Fibroblast of gingiva (primary cell): ENCODE measurements at places on chromosomes 12 and 14.

- DNase-seq: no peak
These were observed 140.8 kb downstream of the CAPZA3 start for GRCh38 chr12:18878676-18879180.

DNA sequence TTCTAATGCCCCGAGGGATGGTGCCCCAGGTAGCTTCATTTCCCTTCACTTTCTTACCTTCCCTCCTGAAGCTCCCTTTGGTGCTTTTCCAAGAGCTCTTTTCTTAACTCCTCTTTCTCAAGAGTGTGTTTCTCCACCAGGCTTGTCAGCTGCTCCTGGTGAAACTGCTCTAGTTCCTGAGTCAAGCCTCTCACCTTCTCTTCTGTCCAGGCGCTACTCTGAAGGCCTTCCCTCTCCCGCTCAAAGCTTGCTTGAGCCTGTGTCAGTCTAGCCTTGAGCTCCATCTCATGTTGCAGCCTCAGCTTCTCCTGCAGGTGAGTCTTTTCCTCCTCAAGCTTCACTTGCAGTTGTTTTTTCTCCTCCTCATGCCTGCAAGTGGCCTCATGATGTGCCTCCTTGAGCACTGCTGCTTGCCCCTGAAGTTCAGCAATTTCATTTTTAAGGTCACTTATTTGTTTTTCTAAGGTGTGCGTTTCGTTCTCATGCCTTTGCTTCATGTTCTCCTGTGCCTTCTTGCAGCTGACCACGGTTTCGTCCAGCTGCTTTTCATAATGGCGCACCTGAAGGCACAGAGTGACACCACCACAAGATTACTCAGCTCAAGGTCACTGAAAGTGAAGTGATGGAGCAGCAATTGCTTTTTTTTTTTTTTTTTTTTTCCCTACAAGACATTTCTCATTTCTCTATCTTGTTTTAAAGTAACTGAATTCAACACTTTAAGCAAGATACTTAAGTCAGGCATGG lies 71.0 kb downstream of the NIN start:
- DNase-seq: no peak

DNA sequence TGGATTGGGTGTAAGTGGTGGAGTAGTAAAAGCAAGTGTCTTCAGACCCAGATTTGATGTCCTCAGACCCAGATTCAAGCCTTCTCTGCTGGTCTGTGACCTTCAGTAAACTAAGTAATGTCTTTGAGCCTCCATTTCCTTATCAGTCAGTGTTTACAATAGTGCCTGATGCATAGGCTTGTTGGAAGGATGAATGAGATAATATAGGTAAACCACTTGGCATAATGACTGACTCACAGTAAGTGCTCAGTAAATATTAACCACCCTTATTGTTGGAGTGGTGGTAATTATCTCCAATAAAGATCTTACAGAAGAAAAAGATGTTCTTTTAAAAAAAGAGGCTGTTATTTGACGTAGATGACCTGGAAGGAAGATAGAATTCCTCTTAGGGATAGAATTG lies 86.2 kb downstream of the IGF1 start:
- no peak for DNase-seq

DNA sequence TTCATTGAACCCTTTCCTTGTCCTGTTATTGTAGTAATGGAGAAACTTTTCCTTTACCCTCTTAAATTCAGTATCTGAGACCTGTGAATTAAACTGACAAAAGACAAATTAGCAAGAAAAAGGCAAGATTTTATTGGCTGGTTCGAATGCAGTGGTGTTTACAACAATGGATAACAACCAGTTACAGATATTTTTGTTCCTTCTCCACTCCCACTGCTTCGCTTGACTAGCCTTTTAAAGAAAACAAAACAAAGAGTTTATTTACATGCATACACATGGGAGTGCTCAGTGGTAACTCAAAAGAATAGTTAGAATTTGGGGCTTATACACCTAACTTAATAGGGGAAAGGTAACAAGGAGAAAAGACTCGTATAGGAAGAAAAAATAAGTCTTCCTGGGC lies 37.0 kb upstream of the HECTD1 start:
- DNase-seq: no peak

GRCh38 chr14:100336618-100337530 lies 13.7 kb downstream of the SLC25A47 start:
- DNase-seq: no peak

- peak; percentile 43 for DNase-seq
These were observed 9.2 kb downstream of the EXOC3L4 start for GRCh38 chr14:103103461-103104388.

DNA sequence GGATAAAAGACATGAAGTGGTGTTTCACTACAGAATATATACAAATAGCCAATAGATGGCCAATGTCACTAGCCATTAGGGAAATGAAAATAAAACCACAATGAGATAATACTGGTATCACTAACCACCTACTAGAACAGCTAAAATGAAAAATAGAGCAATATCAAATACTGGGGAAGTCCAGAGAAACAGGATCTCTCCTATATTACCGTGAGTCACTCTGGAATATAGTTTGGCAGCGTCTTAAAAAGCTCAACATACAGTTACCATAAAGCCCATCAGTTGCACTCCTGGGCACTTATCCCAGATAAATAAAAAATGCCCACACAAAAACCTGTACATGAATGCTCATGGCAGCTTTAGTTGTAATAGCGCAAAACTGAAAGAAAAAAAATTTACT lies 101.7 kb downstream of the TMTC1 start:
- DNase-seq: no peak

GRCh38 chr14:95564060-95564459 lies 29.2 kb downstream of the GLRX5 start:
- DNase-seq: peak; percentile 22

- no peak for DNase-seq
These were observed 52.6 kb upstream of the C14orf180 start for GRCh38 chr14:104526723-104527645.

DNA sequence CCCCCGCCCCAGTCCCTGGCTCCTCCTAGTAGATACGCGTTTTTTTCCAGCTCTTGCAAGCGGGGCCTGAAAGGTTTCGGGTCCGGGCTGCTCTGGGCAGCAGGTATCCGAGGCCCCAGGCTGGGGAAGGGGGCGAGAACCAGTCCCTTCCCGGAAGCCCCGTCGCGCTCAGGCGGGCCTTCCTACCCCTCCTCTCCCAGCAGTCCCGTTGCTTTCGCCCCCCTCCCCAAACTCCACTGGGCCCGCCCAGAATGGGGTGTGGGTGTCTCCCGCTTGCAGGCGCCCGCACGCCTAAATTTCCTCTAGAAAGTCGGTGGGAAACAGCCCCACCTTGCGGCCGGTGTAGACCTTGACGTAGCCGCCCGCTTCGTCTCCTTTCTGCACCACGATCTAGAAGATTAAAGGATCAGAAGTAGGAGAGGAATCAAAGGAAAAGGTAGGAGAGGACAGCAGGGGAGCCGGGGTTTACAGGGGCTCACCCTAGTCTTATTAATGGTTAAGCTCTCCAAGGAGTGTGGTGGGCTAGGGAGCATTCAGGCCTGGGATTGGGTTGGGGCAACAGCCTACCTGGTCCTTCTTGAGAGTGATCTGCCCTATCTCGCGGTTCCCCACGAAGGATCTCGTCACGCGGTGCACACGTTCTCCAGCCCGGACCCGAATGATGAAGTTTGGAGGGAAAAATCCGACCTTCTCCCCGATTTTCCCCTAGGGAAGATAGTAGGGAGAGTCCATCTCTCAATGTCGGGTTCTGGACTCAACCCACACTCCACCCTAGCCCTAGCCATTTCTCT lies 7.3 kb downstream of the STAC3 start:
- DNase-seq: peak; percentile 47

- no peak for DNase-seq
These were observed 13.7 kb downstream of the COL2A1 start for GRCh38 chr12:47990351-47991105.

GRCh38 chr14:35553808-35554207 lies 19.8 kb downstream of the INSM2 start:
- no peak for DNase-seq

DNA sequence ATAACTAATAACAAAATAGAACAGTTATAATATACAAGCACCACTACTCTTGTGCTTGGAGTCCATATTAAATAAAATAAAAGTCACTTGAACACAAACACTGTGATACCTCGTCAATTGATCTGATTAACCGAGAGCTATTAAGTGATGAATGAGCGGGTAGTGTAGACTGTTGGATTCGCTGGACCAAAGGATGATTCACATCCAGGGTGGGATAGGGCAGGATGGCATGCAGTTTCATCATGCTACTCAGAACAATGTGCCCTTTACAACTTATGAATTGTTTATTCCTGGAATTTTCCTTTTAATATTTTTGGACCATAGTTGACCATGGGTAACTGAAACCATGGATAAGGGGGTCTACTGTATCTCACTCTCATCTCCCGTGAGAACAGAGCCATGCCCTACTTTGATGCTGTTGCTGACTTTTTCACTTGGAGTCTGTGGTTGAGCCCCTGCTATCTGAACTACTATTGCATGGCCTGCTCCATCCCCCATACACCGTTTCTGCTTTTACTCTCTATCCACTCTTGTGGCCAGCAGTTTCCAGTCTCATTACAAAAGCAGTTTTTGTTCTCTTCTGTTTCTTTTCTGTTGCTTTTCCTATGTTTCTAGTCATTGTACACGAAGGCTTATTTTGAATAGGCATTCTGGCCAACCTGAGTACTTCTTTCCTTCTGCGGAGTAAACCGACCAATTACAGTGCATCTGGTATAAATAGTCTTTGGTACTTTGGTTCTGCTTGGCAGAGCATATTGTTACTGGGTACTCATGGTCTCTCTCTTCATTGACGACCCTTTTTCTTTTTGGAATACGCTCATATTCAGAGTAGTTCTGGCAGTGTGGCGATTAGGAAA lies 12.2 kb downstream of the TMTC2 start:
- no peak for DNase-seq

- DNase-seq: no peak
These were observed 220.0 kb downstream of the NEDD1 start for GRCh38 chr12:97127061-97127460.

GRCh38 chr12:110498984-110499706 lies 2.8 kb downstream of the VPS29 start:
- DNase-seq: peak; percentile 18

DNA sequence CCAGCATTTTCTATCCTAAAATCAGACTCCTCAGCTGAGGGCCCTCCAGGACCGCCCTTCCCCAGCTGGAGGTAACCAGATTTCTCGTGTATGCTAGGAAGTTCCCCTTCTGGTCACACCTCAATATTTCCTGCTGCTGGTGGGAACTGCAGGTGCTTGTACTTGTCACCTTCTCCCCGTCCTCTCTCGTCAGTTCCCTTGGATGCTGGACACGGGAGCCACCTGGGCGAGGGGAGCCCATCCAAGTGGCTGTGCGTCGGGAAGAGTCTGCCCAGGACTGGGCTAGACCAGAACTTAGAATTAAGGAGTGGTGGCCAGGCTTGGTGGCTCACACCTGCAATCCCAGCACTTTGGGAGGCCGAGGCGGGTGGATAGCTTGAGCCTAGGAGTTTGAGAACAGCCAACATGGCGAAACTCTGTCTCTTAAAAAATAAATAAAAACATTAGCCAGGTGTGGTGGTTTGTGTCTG lies 23.2 kb upstream of the KIF26A start:
- no peak for DNase-seq

- DNase-seq: no peak
These were observed 85.7 kb downstream of the ITPK1 start for GRCh38 chr14:93029911-93030508.

- DNase-seq: no peak
These were observed 181.1 kb downstream of the ASCL1 start for GRCh38 chr12:103138538-103138937.

DNA sequence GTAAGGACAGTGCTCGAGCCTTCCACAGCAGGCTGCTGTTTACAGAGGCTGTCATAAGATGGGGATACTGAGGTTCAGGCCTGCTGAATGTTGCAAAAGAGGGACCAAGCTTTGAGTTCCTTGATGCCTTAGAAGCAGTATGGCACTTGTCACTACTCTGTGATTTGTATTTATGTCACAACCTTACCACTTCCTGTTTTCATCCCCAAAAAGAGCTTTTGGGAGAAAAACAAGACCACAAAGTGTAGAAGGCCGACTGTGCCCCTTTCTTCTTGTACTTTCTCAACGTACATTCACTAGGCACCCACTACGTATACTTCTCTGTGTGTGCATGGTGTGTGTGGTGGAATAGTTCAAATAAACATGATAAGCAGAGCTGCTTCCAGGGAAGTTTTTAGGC lies 90.1 kb downstream of the DRAM1 start:
- DNase-seq: no peak

DNA sequence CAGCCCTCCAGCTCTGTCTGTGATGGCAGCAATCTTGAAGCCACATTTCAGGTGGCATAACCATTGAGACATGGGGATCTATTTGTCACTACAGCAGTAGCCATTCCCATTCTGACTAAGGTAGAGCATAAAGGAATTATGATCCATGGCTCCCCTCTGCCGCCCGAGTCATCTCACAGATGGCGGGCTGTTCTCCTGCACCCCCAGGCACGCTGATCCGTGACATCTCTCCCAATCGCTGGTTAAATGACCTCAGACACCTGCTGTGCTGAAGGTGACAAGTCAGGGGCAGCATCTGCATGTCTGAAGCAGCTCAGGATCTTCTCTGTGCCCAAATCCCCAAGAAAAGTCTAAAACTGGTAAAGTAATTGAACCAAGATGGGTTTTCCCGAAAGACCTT lies 124.3 kb downstream of the ZFP36L1 start:
- no peak for DNase-seq

DNA sequence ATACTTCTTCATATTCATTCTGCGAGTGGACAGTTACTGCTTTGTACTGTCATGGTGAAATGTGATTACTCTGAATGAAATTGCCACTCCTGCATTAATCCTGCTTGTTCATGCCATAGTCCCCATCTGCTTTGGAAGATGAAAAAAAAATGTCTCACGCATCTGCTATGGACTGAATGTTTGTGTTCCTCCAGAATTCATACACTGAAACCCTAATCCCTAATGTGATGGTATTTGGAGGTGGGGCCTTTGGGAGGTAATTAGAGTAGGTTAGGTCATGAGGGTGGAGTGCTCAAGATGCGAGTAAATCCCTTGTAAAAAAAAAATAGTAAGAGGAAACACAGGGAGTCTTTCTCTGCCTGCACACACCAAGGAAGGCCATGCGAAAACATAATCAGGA lies 427.2 kb downstream of the TMTC2 start:
- no peak for DNase-seq

- DNase-seq: no peak
These were observed 10.6 kb downstream of the NACA start for GRCh38 chr12:56714431-56714929.

DNA sequence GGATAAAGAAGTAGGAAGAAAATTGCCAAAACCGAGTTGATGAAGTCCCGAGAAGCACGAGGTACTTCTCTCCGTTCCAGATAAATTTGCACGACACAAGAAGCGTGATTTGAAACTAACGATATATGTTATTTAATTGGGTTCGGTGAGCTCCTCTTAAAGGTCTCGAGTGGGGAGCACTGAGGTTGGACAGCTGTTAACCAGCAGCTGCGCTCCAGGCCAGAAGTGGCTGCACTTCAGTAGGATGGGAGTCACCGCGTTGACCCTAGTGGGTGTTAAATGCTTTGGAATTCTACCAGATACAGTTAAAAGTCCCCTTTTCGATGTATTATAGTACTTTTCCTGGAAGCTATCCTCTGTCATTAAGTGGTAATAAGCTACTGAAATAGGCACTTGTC lies 953 bp upstream of the DCAF5 start:
- peak; percentile 17 for DNase-seq
